Naive thymus-derived CD8-positive, alpha-beta T cell (primary cell): ENCODE measurements at places on chromosomes 5 and 9. TPM values are rescaled to one million over a fixed set of nuclear protein-coding genes. Genes with fewer than 3 reads are reported as not detected.

GABRP gene
- not detected for polyA plus RNA-seq

DNA sequence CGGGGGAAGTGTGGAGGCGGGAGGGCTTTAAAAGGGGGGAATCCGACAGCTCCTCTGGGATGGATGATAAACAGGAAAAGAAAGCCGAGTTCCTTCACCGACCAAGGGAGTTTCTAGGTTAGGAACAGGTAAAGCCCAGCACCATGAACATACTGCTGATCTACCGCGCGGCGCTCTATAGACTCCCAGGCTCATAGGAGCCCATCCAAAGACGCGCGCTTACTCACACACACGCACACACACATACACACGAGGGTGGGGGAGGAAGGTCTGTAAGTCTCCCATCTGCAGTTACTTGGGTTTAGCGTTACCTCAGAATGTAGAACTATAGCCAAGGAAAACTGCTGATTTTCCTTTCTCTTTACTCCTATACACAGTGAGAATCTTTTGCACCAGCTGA is 2.6 kb upstream of the GABRB2 start:
- no peak for DNase-seq

DNA sequence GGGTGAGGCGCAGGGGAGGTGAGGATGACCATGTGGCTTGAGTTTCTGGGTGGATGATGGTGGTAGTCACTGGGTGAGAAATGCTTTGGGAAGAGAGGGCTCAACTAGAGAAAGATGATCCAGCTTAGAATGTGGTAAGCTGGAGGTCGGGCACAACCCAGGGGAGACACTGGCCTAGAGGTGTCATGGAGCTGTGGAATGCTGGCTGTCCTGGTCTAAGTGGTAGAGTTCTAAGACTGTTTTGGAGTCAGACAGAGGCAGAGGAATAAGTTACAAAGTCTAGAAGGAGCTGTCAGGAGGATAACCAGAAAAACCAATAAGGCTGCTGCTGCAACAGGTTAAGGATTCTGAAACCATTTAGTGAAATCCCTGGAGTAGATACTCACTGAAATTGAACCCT is 19.2 kb upstream of the ACSL6 start:
- no peak for DNase-seq

GRCh38 chr5:135425641-135426040 is 21.5 kb downstream of the DCANP1 start:
- DNase-seq = no peak

ELOVL7 gene
- polyA plus RNA-seq = 0.29 TPM

- DNase-seq = no peak
Observed at GRCh38 chr9:76693912-76694311, 70.3 kb upstream of the PCA3 start.

BTNL3 gene
- not detected for polyA plus RNA-seq

RGS14 gene
- polyA plus RNA-seq = 40.9 TPM
